Frontal cortex (tissue), 4 donors: ENCODE measurements at places on chromosomes 7 and 10. TPM values are rescaled to one million over a fixed set of nuclear protein-coding genes. Genes with fewer than 3 reads are reported as not detected.

Gene DKK1
- total RNA-seq = 6.5 TPM

Gene PSMA2
- 57.9 TPM for total RNA-seq

Gene RTKN2
- 4.5 TPM for total RNA-seq

Gene AQP1
- total RNA-seq = 0.82 TPM

Gene ANXA8
- not detected for total RNA-seq

Gene INSYN2A
- 15.9 TPM for total RNA-seq

Gene EPHA1
- total RNA-seq = 0.41 TPM
